ENCODE measurements at places on chromosomes 6 and 20. TPM values are rescaled to one million over a fixed set of nuclear protein-coding genes. Genes with fewer than 3 reads are reported as not detected.

The CYB5R4 gene
- 4.6 TPM for total RNA-seq

The ENPP3 gene
- total RNA-seq = 0.72 TPM

The SIRPB1 gene
- 0.83 TPM for total RNA-seq

The NRSN2 gene
- 37.6 TPM for total RNA-seq

- H3K27me3 ChIP-seq = no peaks in the 10 kb centered on the region
- no peak overlapping the region for H3K27ac ChIP-seq
- H3K36me3 ChIP-seq = peaks cover 97% of the 10 kb centered on the region
- DNase-seq = no peak
- no peak overlapping the region for H3K4me3 ChIP-seq
- H3K4me1 ChIP-seq = no peaks in the 10 kb centered on the region
These were observed 12.5 kb downstream of the GZF1 start for GRCh38 chr20:23374441-23374840.

DNA sequence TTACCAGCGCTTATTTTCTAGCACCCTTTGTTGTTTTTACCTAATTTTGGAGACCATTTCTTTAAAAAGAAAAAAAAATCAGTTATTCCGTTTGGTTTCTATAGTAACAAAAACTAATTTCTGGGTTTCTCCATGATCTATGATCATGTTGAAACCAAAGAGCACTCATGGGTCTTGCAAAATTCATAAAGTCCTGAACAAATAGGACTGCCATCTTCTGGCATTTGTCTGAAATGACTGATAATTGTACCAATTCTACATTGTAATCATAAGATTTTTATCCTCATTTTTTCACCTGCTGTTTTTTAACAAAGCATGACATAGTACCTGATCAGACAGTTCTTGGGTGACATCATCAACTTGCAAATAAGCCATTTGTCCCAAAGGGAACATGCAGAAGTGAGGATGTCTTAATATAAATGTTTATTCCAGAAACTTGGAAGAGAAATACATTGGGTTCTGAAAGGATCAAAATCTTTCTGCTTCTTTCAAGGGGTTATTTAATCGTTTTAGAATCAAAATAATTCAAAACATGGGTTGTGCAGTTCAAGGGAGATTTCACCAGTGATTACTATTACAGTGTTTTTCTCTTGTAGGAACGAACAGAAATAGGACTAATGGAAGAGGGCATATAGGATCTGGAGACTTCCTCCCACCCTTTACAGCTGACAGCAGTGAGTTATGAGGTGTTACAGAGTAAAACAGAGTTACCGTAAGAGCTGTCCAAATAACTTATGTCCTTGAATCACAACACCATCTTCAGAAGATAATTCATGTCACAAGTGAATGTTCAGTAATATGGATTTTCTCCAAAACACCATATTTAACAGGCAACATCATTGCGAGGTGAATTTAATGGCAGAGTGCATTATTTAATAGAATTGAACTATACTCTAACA is 87.1 kb upstream of the GJE1 start:
- DNase-seq = no peak
- H3K27ac ChIP-seq = no peak overlapping the region
- H3K36me3 ChIP-seq = no peaks in the 10 kb centered on the region
- H3K4me3 ChIP-seq = no peak overlapping the region

- H3K4me1 ChIP-seq = no peaks in the 10 kb centered on the region
- no peak overlapping the region for H3K27ac ChIP-seq
- H3K4me3 ChIP-seq = no peak overlapping the region
- no peak for DNase-seq
These were observed 60.8 kb downstream of the OR2B2 start for GRCh38 chr6:27851440-27851839.

GRCh38 chr6:154773610-154774089 is 40.4 kb downstream of the SCAF8 start:
- no peaks in the 10 kb centered on the region for H3K4me1 ChIP-seq
- H3K4me3 ChIP-seq = no peak overlapping the region
- peaks cover 22% of the 10 kb centered on the region for H3K36me3 ChIP-seq
- H3K27ac ChIP-seq = no peak overlapping the region
- H3K27me3 ChIP-seq = no peaks in the 10 kb centered on the region

DNA sequence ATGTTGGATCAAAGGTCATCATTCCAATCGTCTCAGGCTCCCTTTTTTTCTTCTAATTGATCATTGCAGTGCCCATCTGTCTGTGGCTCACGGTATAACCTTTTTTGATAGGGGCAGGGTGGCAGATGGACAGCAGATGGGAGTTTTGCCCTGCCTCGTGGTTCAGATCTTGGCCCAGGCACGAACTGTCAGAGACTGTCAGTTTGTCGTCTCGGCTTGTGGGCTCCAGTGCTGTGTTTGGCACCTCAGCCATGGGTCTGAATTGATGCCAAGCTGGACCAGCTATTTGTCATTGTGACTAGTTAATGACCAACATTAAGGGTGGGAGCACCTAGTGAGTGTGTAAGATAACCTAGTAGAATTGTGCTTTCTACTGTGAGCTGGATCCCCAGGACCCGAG is 197.6 kb downstream of the PRL start:
- H3K4me1 ChIP-seq = no peaks in the 10 kb centered on the region
- no peak for DNase-seq
- H3K27ac ChIP-seq = no peak overlapping the region
- no peaks in the 10 kb centered on the region for H3K36me3 ChIP-seq

GRCh38 chr6:116206231-116206903 is 47.5 kb downstream of the TSPYL4 start:
- no peaks in the 10 kb centered on the region for H3K27me3 ChIP-seq
- H3K4me1 ChIP-seq = peaks cover 9% of the 10 kb centered on the region
- DNase-seq = no peak
- H3K4me3 ChIP-seq = no peak overlapping the region
